ENCODE measurements at places on chromosomes 11 and 22.

DNA sequence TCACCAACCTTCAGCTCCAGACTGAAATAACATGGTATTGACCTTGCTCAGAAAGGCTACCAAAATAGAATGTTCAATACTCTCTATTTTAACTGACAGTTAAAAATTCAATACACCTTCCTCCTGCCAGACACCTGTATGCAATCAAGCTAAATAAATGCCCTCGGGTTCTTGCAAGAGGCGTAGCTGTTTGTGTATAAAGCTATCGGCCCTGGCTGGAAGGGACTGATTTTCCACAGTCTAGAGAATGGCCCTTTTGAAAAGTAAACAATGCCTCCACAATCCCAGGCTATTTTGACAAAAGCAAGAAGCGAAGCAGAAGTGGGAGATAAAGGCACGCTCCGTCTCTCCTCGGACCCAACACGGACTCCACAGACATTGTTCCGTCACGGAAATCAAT, 791.2 kb downstream of the BRD1 start:
- DNase-seq: no peak

DNA sequence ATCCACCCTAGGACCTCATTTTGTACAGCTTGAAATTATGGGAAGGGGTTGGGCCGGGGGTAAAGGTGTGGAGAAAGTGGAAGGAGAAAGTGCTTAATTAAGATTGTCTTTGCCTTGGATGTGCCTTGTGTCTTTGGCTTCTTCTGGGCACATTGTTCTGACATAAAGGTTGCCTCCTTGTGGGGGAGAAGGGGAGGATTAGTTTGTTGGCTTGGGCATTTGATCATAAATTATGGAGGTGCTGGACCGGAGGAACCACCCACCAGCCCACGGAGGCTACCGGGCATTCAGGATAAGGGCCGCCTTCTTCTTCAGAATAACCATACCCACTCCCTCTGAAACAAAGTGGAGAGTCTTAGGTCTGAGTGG, 1.3 kb downstream of the PAFAH1B2 start:
- peak; percentile 7 for DNase-seq

DNA sequence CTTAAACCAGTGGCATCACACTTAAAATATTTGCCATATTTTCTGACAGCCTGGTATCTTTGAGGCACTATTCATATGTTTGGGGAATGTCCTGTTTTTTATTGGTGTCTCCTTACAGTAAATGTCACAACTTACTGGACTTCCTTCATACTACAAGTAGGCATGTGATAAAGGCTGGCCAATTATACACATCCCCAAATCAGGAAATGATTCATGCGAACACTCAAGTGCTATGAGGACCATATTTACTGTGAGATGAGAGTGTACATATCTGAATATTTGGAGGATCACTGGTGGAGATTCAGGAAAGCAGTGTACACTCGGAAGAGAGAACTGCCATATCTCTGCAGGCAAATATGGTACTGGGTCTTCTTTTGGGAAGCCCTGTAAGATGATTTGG, 913.8 kb upstream of the CHORDC1 start:
- DNase-seq: no peak

GRCh38 chr22:45632791-45633515, 38.7 kb upstream of the ATXN10 start:
- DNase-seq: no peak

DNA sequence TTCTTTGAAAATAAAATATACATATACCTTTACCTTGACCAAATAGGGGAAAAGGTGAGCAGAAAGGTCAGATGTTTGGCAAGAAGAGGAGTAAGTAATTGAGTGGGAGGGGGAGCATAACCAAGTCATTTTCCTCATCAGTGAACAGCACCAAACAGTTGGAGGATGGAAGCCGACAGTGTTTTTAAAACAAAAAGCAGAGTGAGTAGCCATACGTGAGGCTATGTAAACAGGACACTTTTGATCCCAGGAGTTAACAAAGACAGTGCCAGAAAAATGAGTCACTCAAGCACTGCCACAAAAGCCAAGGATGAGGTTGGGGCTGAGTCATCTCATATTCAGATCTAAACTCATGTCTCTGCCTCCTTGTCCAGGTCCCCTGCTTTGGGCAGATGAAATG, 734.7 kb downstream of the KCNA4 start:
- DNase-seq: no peak

- DNase-seq: no peak
Observed at GRCh38 chr11:20670932-20671403, 1.6 kb downstream of the NELL1 start.

DNA sequence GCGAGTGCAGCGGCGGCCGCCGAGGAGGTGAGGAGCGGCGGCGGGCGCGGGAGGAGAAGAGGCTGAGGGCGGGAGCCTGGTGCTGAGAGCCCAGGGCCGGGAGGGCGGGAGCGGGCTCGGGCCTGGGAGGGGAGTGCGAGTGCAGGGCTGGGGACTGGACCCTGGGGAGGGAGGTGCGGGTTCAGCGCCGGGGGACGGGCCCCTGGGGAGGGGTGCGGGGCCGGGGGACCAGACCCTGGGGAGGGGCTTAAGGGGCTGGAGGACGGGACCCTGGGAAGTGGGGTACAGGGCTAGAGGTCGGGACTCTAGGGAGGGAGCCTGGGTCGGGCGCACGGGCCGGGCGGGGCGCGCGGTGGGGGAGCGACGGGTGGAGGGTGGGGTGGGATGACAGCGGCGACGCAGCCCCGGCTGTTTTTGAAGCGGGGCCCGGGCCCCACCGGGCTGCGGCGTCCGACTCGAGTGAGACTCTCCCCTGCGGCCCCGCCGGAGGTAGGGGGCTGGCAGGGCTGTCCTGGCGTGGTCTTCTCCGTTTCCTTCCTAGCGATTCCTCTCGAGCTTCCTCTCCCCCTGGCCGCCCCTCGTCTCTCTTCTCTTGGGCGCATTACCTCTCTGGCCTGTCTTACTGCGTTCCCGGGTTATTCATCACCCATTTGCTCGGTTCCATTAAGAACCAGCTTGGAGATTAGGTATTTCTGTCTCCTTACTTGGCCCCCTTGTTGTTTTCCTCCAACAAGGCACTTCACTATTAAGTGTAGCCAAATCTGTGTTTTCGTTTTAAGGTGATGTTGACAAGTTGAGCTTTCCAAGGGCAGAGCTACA, 754 bp downstream of the NUP50 start:
- peak; percentile 24 for DNase-seq

- no peak for DNase-seq
Observed at GRCh38 chr11:64081745-64082442, 46.2 kb downstream of the FLRT1 start.

All from CD4-positive, alpha-beta T cell treated with Interleukin-2 at 100 ng/mL for 4 hours (primary cell).